ENCODE measurements at places on chromosomes 4 and X.

DNA sequence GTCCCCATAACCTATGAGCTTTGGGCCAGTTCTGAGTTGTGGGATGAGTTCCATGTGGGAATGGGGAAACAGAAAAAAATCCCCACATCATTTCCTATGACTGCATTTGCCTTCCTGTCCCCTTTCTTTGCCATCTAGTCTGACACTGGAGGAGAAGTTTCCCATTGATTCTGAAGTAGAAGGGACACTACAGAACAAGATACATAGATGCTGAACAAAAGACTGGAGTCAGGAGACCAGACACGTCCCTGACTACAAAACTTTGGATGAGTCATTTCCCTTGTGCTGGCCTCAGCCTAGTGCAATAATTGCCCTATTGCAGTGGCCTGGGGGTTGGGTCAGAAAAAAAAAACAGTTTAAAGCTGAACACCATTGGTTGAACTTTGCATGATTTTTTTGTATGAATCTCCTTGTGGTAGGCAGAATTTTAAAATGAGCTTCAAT, 22.1 kb downstream of the BEX3 start:
- DNase-seq: no peak

GRCh38 chr4:53355930-53356521, 9.8 kb downstream of the SCFD2 start:
- no peak for DNase-seq

DNA sequence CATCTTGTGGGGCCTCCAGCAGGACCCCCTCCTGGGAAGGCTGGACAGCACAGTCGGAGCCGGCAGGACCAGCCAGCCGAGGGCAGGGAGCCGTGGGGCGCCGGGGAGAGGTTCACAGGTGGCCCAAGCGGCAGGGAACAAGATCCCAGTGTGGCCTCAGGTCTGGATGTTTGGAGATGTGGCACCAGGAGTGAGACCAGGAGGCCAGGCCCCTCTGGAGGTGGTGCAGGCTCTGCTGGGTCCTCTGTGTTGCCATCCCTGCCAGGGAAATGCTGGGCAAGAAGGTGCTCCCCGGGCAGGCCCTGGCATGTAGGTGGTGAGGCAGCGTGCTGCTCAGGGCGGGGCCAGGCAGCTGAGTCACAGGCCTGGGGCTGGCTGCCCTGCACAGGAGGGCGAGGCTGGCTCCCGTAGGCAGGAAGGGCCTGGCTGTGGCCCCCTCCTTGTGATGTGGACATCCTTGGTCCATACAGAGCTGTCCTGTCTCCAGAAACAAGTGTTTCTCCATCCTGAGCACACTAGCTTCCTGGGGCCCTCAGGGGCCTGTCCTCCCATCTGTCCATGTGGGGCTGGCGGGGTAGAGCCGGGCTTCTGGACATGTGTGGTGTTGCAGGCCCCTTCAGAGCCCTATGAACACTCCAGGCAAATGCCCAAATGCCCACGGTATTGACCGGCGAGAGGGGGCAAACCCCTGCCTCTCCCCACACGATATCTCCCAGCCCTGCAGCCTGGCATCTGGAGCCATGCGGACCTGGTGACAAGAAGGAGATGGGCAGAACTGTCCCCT, 4.8 kb upstream of the HGFAC start:
- DNase-seq: no peak

- DNase-seq: no peak
Measured at GRCh38 chrX:15751155-15751819, 13.2 kb downstream of the CA5B start.

DNA sequence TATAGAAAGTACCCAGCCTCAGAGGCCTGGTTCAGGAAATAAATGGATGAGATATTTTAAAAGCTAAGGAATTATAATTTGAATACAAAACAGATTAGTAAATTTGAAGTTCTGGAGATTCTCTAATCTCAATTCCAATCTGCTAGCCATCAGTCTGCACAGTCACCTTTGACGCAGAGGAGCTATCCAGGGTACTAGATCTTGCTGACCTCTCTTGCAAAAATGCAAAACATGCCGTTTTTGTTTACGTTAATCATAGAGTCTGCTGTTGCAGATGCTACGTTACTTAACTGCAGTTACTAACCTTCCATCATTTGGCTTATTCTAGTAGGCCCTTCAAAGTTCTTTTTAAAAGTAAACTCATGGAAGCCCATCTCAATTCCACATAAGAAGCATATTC, 10.4 kb downstream of the CCSER1 start:
- DNase-seq: no peak

DNA sequence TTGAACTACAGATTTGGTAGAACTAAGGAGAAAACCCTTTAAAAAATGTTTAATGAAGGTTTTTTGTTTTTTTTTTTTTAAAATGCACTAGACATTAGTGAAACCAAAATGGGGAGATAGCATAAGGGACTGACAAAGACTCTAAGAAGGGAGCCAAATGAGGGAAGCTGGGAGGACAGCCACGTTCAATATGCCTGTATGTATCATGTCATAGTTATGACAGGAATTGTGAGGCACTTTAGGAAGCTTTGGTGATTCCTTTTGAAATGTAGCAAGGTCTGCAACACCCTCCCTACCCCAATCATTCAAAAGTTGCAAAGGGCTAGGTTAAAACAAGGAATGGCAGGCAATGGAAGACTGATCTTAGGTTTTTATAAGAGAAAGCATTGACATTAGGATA, 526.0 kb downstream of the TLL1 start:
- no peak for DNase-seq

- no peak for DNase-seq
Measured at GRCh38 chrX:48470110-48470832, at the start of gene SLC38A5. SLC38A5 (minus strand) TSS chrX:48470260; CDS start chrX:48467924, 2,336 bp downstream.

- DNase-seq: no peak
Measured at GRCh38 chr4:1872870-1873269, 1.7 kb downstream of the NSD2 start.

GRCh38 chrX:18545771-18546170, 120.4 kb downstream of the CDKL5 start:
- DNase-seq: no peak
